Heart left ventricle (tissue), 16 donors: ENCODE measurements at places on chromosomes 3 and 15.

- peak; percentile 24 for DNase-seq
Observed at GRCh38 chr3:140051019-140051957, 116.3 kb downstream of the CLSTN2 start.

GRCh38 chr3:187662848-187663409 is 7.3 kb downstream of the SST start:
- no peak for DNase-seq

DNA sequence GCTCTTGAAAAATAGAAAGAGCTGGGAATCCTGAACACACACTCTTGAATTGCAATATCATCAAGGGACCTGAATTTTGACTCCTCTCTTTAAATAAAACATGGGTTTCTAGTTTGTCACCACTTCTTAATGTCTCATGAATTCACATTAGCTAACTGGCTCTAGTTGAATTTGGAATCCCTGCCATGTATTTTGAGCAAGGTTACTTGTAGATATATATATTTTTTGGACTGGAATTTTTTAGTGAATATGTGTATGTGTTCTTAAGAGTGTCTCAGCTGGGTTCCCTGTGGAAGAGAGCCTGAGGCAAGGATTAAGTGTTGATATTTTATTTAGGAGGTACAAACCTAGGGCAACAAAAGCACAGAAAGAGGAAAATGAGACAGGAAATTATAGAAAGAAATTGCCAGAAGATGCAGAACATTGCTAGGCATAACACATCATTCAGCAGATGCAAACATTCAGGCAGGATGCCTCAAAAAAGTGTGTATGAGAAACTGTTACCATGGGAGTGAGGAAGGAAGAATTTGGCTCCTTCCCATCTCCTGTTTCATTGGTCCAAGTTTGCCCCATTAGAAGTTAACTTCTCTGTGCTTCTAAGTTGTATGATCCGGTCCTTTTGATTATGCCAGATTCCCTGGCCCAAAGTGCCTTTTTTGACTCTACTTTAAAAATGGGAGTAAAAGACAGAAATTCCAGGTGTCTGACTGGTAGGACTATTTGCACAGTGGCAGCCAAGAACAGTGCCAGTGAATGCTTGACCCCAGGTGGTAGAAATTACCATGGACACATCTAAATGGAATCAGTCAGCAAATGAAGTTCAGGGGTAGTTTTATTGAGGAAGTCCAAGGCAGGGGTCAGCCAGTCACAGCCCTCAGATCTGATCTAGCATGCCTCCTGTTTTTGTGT is 253.7 kb upstream of the TGFBR2 start:
- DNase-seq = no peak

DNA sequence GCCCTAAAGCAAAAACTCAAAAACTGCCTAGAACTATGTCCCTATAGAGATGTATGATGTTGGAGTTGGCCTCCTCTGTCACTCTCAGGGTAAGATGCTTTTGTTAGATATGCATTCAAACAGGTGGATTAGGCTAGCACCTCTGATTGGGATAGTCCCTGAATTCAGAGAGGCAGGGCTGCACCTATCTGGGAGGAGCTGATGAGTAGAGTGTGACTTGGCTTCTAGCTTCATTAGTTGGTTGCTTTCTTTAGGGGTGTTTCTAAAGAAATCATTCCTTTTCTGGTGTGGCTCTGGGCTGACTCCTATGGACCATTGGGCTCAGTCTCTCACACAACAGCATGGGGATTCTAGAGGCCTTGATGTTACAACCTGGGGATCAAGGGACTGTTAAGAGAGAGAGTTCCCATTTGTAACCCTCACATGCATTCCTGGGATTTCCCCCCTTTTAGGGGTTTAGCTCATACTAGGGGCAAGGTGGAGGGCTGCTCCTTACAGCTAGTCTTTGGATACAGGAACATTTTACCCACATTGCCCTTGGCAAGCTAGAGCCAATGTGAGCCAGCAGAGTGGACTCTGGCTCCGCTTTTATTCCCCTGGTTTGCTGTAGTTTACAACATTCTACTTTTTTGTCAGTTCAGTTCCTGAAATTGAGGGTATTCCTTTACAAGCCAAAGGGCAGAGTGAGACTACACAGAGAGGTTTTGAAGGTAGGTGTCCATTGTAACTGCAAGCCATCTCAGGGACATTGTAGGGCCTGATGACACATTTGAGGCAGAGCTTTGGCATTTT is 7.5 kb downstream of the ZNF592 start:
- DNase-seq = no peak

DNA sequence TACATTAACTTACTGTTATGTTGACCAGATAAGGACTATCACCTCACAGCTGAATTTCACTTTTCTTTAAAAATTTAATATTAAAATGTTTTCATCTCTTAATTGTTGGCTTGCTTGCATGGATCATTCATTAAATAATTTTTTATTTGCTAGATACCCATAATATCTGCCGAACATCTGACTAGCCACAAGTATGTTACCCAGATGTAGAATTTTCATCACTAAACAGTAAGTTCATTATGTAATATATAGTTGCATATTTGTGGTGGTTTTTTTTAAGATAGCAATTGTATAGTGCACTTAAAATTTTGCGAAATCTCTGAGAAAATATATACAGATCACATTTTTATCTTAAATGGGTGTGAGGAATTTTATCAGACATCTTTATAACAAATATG is 190.4 kb downstream of the MBNL1 start:
- DNase-seq = no peak
